AML-193 (cell line): ENCODE measurements at places on chromosomes 7 and 10.

- peak; percentile 14 for DNase-seq
Observed at GRCh38 chr7:98240961-98241673, 10.9 kb downstream of the TECPR1 start.

DNA sequence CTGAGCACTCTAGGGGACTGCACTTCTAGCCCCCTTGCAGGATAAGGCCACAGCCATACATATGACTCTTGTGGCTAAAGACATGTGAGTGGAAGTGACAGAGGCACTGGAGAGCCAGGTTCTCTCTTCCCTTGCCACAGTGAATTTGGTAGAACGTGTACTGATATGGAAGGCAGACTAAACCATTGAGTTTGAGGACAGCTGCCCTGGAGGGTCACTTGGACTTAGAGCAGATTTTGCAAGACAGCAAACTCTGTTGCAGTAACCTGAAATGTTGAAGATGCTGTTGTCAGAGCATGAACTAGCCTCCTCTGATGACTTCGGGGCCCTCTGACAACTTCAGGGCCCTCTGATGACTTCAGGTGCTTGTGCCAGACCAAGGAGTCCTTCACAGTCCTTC, 85.9 kb downstream of the ELMO1 start:
- no peak for DNase-seq

- no peak for DNase-seq
Observed at GRCh38 chr7:154474903-154475520, 422.8 kb downstream of the DPP6 start.

DNA sequence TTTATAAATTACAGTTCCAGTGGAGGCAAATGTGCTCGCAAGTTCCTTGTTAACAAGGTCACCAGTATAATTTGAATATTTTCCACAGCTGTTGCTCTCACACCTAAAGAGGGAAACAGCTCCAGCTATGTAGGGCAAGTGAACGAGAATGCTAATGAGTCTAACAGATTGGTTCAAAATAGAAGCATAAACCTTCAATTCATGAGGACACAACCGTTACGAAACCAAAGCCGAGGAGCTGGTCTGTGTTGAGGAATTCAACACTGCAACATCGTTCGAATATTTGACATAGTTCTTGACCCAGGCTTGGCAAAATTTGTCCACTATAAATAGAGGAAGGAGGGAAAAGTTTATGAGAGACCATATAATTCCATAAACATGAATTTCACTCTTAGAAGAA, 161.3 kb downstream of the KLF6 start:
- no peak for DNase-seq

GRCh38 chr10:31694126-31694685, 234.4 kb downstream of the ARHGAP12 start:
- no peak for DNase-seq

DNA sequence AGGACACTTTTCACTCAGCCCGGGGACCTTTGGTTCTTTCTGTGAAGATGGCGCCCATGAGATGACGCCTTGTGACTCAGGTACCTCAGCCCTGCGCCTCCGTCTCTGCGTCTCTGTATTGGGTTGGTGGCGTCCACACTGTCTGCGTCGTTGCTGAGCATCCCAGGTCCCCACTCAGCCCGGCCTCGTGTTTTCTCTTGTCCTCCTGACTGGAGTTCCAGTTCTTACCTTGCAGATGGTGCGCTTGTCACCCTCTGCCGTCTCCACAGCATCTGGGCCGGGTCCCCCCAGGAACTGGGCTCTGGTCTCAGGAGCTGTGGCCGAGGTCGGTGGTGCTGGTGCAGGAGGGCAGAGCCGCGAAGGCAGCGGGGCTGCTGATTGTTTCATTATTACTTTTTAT, 150.4 kb downstream of the WDR37 start:
- DNase-seq: no peak

DNA sequence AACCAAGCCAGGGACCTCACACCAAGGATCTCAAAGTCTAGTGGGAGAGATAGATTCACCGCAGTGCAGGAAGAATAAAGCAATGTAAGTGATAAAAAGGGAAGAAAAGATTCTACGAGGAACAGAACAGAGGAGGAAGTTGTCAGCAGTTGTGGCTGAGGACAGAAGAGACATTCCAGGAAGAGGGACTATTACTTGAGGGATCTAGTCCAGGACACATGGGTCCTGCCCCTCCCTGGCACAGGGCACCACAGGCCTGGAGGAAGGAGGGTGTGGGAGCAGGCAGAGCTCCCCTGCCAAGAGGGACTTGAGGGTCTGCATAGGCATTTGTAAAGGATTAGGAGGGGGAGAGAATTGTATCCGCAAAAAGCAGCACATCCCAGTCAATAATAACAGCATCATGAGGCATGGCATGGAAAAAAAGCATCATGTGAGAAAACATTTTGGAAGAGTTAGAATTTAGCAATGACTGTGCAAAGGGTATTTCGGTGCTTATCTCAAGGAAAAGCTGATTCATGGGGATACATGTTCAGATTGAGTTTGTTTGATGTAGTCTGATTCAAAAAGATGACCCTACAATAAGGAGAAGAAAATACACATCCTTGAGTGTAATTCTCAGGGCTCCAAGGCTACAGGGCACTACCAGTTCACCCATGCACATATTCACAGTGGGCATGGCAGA, 12.7 kb downstream of the C10orf71 start:
- DNase-seq: no peak

GRCh38 chr10:102813734-102814452, 23.3 kb downstream of the CYP17A1 start:
- DNase-seq: no peak

- no peak for DNase-seq
Observed at GRCh38 chr10:51425431-51425830, 274.0 kb downstream of the CSTF2T start.

DNA sequence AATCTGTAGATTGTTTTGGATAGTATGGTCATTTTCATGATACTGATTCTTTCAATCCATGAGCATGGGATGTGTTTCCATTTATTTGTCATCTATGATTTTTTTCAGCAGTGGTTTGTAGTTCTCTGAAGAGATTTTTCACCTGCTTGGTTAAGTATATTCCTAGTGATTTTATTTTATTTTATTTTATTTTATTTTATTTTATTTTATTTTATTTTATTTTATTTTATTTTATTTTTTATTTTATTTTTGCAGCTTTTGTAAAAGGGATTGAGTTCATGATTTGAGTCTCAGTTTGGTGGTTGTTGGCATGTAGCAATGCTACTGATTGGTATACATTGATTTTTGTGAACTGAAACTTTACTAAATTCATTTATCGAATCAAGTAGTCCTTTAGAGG, 404.2 kb downstream of the SDK1 start:
- DNase-seq: no peak

GRCh38 chr10:90318659-90319058, 539.2 kb downstream of the HTR7 start:
- no peak for DNase-seq

DNA sequence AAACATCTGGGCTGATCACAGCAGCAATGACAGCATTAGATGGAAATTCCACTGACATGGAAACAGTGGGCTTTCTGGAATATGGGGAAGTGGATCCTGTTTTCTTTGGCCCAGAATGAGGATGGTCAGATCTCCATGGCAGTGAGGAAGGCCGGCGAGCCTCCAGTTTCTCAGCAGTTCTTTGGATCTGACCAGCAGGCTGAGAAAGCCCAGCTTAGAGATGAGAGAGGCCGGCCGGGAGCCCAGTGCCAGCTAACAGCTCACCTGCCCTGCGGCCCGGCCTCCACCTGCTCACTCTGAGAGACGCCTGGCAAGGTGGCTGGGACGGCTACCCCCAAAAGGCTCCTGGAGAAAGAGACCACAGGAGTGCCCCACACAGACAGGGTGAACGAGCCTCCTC, 24.2 kb downstream of the GPER1 start:
- DNase-seq: no peak
